Esophagus muscularis mucosa (tissue), 4 donors: ENCODE measurements at places on chromosomes 5 and 9.
A peak's percentile ranks its signal among the peaks of the same experiment; 100 is the strongest.

DNA sequence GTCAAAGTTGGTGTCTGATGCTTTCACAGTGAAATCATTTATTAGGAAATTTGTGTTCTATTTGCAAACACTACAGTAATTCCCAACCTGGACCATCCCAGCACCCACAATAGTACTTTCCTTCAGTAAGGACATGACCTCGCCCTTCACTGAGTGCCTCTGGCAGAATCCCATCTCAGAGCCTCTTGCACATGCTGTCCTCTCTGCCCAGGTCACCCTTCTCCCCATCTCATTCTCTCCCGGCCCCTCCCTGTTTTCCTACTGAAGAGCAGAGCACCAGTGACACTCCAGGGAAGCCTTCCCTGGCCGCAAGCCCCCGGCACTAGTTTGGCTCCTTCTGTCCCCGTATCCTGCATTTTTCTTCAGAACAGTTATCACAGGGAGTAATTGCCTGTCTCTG, 220.4 kb downstream of the MAPKAP1 start:
- DNase-seq = peak; percentile 91

- DNase-seq = no peak
Measured at GRCh38 chr9:125189011-125189360, 617 bp downstream of the PPP6C start.

- DNase-seq = peak; percentile 19
Measured at GRCh38 chr9:16179566-16179965, 626.7 kb downstream of the CCDC171 start.

- DNase-seq = peak; percentile 39
Measured at GRCh38 chr5:816176-816575, 31.6 kb upstream of the ZDHHC11B start.

GRCh38 chr9:131405858-131406537, 12.1 kb downstream of the PRRC2B start:
- DNase-seq = no peak

DNA sequence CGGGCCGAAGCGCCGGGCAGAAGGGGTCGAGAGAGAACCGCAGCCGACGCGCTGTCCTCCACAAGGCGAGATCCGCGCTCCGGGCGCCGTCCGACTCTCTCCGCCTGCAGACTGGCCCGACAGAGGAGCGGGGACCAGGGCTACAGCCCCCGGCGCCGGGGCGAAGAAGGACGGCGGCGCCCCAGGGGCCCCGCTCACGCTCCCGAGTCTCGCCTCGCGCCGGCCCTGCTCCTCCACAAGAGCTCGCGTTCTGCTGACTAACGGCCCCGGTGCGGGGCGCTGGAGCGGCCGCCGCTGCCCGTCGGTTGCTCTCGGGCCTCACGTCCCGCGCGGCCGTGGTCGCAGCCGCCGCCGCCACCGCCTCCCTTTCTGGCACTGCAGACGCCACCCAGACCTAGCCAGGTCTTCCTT, 338 bp downstream of the ABHD17B start:
- no peak for DNase-seq

- DNase-seq = no peak
Measured at GRCh38 chr9:133189826-133190225, 19.2 kb downstream of the OBP2B start.
